ENCODE measurements at places on chromosomes 3 and 15.

DNA sequence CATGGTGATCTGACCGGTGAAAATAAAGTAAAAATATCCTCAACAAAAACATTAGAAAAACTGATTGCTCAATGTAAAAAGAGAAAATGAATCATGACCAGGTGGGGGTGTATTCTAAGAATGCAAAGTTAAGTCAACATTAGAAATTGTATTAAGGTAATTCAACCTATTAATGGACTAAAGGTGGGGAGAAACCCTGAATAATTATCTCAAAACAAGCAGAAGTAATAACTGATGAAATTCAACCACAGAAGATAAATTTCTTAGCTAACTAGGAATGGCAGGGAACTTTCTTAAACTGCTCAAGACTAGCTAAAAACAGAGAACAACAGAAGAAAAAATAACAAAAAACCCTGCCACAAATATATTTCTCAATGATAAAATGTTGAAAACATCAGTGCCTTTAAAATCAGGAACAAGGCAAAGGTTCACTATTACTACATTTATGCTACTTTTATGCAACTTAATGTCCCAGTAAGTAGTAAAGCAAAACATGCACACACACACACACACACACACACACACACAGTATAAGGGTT is 204.4 kb upstream of the THBS1 start:
- DNase-seq = no peak

GRCh38 chr15:40340740-40341400 is at the start of gene CCDC9B:
Gene CCDC9B (minus strand): TSS chr15:40340939. CDS start chr15:40340819, 120 bp downstream.
- no peak for DNase-seq

DNA sequence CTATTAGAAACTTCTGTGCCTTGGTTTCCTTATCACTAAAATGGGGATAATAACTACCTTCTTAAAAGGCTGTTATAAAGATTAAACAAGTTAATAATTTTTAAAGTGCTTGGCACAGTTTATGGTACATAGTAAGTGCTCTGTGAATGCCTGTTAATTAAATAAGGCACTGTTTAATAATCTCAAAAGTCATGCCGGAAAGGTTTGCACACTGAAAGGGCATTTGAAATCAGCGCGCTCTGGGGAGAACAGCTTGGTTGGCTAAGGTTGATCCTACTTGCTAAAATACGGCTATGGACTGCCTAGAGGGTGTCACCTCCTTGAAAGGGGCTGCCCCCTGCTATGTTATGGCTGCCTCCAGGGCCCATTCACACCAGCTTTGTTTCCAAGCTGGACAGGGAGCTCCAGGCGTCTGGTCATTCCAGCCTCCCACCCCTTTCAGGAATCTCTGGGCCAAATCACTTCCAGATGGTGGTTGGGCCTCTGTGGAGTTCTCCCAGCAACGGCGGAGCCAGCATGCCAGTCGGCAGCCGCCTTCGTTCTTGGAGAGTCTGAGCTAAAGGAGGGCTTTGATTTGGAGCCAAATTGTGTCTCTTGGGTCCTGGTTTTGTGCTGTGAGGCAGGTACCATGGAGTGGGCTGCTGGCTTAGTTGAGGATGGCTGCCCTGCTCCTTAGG is 5.9 kb downstream of the FLNB start:
- DNase-seq = no peak

- DNase-seq = peak; percentile 73
These were observed 276.6 kb downstream of the RPLP1 start for GRCh38 chr15:69729167-69729748.

- no peak for DNase-seq
These were observed 68.0 kb upstream of the BOC start for GRCh38 chr3:113143353-113143752.

GRCh38 chr15:75578173-75578947 is 755 bp downstream of the PTPN9 start:
- DNase-seq = peak; percentile 14

DNA sequence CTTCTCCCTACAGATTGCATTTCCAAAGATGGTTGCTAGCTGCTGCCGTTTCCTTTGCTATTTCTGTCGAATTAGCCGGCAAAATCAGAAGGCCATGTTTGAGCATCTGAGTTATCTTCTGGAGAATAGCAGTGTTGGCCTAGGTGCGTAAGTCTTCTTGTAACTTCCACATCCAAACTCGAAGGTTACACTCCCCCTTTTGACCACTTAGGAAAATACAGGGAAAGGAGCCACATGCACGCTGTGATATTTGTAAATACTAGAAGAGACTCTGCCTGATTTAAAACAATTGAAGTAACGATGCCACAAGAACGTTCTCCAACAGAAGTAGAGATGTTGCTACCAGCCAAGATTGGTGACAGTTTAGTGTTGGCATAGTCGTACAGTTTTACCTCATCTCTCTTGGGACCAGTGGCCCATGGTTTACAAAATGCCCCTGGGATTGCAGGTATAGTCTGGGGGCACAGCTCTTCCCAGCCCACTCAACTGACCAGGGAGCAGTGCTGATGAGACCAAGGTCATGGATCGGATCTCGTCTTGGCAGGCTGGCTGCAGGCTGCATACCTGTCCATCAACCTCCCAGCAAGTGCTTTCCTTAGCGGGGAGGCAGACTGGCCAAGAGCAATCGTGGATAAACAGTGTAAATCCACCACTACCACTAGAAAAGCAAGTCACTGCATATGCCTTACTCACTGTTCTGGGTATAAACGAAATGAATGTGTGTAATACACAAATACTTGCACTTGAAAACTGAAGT is 268.4 kb upstream of the CHRM5 start:
- DNase-seq = no peak

DNA sequence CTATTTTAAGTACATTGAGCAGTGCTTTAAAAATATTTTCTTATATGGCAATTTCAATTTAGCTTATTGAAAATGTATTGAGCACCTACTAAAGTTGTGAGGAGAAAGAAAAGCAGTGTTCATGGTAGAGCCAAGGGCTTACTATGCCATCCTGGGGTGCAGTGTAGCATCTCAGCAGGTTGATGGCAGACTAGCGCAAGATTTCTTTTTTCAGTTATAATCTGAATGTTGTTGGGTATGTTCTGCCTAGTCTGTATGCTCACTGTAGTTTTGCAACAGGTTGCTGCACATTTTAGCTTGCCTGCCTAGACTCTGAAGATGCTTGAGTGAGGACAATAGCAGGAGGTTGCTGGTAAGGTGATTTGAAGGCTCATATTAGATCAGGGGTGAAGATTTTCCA is 103.1 kb upstream of the UNC13C start:
- no peak for DNase-seq

- DNase-seq = no peak
These were observed 75.0 kb downstream of the AAGAB start for GRCh38 chr15:67179411-67179995.

DNA sequence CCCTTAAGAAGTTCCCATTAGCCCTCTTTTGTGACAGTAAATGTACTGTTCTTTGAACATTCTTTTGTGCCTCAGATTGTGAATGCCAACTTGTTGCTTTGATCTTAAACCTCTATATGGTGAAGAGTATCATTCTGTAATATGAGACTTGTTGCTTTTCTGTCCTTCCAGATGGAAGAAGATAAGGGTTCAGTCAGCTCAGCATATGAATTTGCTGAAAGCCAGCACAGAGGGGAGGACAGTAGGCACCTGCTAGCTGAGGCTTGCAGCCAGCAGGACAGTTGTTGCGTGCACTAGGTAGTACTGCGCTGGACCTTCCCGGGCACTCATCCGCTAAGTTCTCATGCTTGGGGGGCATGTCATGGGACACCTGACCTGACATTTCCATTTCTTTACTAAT is 74.7 kb downstream of the DCUN1D1 start:
- no peak for DNase-seq

- no peak for DNase-seq
These were observed 534.9 kb upstream of the ARRDC4 start for GRCh38 chr15:97425596-97425995.

GRCh38 chr3:197398286-197398878 is 100.0 kb upstream of the DLG1 start:
- DNase-seq = no peak

DNA sequence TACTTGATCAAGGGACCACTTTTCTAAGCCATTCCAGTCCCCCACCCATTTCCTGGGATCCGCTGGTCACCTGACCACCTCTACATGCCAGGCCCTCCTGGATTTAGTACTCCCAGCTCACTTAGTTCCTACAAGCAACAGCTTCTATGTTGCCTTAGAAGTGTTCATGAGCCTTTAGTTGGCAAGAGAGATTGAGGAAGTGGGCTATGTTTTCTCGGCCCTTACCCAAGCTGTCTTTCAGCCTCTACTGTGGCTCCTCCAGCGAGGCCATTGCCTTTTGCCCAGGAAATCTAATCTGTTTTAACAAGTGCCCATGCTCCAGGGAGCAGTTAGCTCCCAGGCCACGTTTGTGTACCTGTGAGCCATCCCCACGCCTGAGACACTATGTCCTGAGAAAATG is 4.5 kb upstream of the PRKAR2A start:
- no peak for DNase-seq
